ENCODE measurements at places on chromosomes 11 and 22.
A peak's percentile ranks its signal among the peaks of the same experiment; 100 is the strongest.

DNA sequence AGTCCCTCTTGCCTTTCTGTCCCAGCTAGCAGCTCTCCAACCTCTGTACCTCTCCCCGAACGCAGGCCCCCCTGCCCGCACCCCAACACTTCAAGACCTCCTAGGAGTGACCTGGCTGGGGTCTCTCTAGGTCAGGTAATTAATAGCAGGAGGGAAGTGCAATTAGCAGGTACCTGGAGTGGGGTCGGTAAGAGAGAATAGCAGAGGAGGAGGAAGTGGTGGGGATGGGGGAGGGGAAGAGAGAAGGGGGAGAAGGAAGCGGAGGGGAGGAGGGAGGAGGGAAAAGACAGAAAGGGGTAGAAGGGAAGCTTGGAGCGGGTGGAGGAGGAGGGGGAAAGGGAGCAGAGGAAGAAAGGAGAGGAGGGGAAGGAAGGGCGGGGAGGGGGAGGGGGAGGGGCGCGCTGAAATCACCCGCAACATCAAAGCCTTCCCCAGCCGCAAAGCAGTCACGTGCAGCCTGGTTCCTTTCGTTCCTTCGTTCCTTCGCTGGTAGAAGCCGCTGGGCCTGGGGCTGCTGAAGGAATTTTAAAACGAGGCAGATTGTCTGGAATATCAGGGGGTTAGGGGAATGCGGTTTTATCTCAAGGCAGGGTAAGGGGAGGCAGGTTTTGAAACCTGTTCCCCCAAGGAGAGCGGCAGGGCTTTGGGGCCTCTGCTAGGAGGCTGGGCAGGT, 29.3 kb upstream of the TCF20 start:
- DNase-seq, result peak; percentile 13

GRCh38 chr11:122724520-122724919, 69.0 kb downstream of the UBASH3B start:
- DNase-seq, result no peak

DNA sequence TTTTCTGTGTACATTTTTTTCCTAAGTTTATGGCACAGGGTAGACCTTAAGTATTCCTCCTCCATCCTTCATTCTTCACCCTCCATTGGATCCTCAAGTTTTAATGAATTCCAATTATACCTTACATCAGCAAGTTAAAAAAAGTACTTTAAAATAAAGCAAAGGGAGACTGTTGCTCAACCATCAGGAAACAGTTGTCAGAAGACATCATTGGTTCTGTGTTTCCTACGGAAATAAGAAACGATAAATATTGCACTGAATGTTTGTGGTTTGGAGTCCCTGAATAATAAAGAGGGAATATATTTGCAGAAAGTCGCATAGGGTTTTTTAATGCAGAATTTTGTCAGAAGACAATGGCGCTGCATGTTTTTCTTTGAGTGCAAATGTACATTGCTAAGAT, 28.1 kb upstream of the LDHA start:
- no peak for DNase-seq

DNA sequence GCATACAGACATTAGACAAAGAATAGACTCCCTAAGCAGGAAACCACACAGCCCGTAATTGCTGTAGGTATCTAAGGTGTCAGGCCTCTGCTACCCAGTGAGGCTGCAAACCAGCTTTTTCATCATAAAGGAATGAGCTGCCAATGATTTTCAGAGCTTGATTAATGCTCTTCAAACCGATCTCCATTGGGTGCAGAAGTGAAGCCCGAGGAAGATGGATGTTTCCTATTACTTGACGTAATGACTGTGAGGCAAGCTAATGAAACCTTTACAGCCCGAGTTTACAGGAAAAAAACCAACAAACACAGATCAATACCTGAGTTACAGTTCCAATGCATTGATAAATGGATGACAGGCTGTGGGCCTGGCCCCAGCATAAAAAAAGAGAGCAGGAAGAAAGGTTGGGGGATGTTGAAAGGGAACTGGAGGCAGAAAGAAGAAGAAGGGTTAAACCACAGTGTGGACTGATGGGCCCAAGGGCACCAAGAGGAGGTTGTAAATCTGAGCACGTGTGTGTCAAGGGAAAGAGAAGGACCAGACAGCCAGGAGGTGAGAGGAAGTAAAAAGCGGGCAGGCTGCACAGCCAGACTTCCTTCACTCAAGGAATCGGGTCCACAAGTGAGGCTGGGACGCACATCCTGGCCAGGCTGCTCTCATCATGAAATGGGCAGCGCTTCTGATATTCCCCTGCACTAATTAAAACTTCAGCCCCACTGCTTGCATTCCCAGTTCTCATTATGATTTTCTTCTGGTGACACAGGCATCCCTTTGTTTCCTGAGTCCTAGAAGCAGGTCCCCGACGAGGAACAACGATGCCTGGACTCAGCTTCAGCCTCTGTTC, 70.6 kb upstream of the NTM start:
- DNase-seq, result no peak

- peak; percentile 65 for DNase-seq
Observed at GRCh38 chr11:9313648-9314290, 624 bp downstream of the TMEM41B start.

DNA sequence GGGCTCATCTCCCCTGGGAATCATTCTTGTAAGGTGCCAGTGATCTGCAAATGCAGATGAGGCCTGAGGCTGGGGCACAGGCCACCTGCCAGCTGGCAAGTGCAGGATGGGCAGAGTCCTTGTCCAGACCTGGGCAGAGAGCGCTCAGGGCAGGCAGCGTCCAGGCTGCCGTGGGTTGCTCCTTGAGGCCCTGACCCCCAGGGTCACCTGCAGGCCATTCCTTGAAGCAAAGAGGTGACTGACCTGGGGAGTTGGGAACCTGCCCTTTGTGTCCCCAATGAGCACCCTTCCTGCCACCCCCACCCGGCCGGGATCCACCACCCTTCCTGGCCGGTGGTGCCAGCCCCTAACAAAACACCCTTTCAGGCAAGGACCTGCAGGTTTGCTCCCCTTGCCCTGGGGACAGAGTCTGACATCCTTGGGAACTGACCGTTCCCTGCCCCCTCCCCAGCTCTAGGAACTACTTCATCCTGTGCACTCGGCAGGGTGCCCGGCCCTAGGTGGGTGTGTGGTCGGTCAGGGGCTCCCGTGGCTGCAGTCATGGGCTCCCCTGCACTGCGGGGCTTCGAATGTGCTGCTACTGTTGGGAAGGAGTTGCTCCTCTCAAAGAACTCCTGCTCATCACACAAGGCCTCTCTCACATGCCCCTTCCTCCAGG, 28.3 kb downstream of the DUSP8 start:
- DNase-seq, result no peak

DNA sequence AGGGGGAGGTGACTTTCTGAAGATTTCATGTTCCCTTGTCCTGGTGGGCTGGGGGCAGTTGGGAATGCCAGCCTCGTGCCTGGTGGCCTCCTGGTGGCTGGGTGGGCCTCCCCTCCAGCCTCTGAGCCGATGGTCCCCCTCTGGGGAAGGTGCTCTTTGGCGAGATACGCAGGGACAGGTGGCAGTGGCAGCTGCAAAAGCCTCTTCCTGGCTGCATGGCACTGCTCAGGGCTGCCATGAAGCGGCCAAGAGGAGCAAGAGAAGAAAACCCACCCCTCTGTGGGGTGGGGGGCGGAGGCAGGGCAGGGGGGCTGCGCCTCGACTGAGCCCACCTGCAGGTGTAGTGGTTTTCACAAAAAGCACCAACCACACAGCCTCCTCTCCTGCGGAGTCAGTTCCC, 61.8 kb upstream of the PHF21B start:
- no peak for DNase-seq

DNA sequence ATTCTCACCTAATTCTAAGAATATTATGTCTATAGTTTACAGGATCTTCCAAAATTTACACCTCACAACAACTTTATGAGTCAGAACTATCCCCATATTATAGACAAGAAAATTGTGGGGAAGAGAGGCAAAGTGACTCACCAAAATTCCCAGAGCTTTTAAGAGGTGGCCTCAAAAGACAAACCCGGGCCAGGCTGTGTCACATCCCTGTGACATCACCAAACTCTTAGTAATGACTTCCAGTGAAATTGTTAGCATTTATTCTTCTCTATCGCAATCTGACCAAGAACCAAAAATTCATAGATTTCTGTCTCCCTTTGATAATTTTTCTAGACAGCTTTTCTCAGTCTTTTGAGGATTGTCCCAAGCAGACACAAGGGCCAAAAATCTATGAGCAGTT, 134.3 kb downstream of the SNX19 start:
- DNase-seq, result no peak

Data from erythroblast (primary cell).